Astrocyte of the cerebellum (primary cell): ENCODE measurements at places on chromosomes 11 and 22.

- no peak for DNase-seq
Observed at GRCh38 chr11:77821349-77821851, 456 bp downstream of the AAMDC start.

- DNase-seq, result no peak
Observed at GRCh38 chr11:57752954-57753353, 1.3 kb upstream of the BTBD18 start.

DNA sequence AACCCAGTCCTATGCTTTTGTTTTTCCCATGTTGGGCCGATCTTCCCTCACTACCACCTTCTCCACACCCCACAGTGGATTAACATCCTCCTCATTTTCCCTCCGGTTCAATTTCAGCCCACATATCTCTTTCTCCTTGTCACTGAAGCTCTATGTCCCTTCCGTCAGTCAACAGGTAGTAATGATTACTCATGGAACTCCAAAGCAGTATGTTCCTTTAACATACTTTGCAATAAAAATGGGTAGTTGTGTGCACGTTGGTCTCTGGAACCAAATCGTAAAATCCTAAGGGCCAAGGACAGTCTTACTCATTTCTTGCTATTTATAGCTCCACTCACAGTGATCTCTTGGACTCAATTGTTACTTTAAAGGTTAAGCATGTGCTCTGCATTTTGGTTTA lies 20.2 kb downstream of the AMOTL1 start:
- DNase-seq, result no peak

DNA sequence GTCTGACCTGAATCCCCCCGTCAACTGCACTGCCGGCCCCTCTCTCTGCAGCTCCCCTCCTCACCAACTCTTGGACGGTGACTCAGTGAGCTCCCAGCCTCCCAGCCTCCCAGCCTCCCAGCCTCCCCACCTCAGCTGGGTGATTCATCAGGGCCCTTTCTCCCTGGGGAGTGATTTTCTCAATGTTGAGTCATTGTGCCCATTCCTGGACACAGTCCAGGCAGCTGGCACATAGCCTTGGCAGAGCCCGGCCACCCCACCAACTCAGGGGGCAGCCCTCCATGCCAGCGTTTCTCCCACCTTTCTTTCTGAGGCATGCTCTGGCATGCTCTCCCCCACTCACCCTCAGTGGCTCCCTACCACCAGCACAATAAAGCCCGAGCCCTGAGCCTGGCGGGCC lies 30.7 kb downstream of the PDE2A start:
- DNase-seq, result no peak

DNA sequence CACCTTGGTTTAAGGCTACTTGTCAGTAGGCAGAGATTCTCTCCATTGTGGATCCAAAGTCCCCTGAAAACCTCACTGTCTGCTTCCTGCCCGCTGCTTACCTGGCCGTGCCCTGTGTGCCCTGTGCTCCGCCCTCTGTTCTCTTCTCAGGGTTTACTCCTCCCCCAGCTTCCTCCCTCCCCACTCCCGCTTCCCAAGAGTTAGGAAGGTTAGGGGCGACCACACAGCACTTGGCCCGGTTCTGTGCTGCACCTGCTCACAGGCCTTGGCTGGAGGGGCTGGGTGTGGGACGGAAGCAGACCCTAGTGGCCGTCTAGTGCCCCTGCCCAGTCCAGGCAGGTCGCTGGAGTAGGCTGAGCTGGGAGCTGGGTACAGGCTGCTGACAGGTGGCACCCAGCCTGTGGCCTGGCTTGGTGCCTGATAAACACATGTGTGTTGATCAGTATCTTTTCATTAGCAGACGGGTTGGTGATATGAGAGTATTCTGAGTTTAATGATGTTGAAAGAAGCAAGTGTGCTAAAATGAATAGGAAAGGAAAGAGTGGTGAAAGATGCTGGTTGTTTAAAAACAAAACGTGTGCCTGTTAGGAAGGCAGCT lies 40.5 kb downstream of the GRAMD4 start:
- DNase-seq, result no peak

DNA sequence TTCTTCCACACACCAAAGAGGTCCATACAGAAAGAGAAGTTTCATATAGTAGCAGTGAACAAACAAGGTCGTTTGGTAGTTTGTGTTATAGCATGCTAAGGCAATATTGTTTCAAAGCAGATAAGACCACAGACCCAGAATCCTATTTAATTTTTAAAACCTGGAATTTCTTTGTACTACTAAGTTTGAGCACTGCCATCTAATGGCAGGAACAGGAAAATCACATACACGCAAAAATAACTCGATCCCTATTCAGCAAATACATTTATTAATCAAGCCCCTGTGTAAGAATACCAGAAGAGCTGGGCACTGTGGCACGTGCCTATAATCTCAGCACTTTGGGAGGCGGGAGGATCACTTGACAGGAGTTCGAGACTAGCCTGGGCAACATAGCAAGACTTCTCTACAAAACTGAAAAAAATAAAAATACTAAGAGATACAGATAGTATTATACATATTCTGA lies 2.9 kb upstream of the BTBD10 start:
- DNase-seq, result no peak

GRCh38 chr11:40388097-40388818 lies 1071.2 kb downstream of the LRRC4C start:
- no peak for DNase-seq

DNA sequence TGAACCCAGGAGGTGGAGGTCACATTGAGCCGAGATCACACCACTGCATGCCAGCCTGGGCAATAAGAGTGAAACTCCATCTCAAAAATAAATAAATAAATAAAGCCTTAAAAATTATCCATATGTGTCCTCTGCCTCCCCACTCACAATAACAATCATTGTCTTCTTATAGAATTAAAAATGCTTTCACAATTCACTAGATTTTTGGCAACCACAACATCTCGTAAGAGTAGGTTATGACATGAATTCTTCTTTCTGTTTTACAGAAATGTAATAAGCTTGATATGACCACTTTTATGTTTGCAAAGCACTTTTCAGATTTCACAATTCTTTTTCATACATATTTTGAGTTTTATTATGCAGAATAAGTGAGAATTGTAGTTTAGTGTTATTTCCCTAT lies 54.5 kb upstream of the HSPA8 start:
- no peak for DNase-seq

GRCh38 chr11:1501421-1502167 lies 15.0 kb upstream of the MOB2 start:
- DNase-seq, result no peak

DNA sequence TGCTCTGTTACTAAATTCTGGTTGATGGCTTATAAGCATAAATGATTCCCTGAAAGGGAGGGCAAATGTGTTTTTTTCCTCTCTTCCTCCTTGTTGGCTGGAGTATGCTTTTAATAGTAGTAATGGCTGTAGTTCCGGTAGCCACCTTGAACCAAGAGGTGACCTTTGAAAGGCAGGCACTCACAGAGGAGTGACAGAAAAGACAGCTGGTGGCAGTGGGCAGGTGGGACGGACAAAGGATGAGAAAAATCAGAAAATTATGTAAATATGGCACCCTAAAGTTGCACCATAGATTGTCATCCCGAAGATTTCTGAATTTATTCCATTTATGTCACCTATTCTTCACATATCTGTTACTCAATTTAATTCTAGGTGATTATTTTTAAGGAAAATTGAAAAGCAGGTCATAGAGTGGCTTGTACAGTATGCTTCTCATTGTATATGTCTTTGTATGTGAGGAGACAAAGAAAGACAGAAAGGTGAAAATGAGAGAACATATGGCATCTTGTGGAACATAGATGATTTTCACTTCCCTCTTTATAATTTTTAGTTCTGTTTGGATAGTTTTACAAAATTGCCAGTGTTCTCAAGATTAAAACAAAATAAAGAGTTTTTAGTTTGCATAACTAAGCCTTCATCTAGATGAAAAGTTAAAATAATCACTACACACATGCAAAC lies 17.0 kb downstream of the CASP12 start:
- no peak for DNase-seq

GRCh38 chr11:71466358-71466757 lies 13.4 kb downstream of the NADSYN1 start:
- DNase-seq, result no peak

DNA sequence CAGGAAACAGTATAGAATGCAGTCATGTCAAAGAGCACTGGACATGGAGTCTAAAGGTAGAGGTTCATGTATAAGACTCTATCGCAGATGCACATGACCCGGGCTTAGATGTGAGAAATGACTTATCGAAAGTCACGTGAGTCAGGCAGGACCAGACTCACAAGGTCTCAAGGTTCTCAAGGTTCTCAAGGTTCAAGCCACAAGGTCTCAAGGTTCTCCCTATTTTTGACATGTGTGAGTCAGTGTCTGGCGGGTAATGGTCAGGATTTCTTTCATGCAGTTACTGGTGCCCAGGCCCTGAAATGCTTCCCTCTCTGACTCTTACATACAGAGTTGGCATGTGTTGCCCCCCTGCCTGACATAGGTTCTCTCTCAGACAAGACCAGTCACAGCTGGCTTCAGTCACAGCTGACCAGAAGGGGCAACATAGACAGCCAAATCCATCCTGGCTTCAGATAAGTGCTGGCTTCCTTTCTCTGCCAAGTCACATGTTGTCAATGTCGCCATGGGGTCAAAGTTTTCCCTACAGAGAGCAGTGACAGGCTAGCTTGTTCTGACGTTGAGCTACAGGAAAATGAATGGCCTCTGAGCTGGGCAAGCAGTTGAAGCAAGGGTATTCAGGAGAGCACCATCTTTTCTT lies 10.1 kb downstream of the CSRP3 start:
- no peak for DNase-seq

DNA sequence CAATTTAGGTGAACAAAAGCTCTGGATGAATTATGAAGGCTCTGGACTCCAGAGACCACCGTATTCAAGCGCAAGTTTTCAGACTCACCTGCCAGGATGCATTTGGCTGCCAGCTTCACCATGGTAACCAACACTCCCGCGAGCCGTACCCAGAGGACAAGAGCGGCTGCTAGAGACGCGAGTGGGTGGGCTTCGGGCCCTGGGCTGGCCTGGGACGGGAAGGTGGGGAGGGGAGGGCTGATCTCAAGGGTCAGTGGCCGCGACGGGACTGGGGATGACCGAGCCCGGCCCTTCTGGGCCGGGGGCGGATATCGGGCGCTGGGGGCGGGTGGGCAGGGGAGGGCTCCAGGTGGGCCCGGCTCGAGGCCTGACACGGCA lies 344 bp downstream of the IFT27 start:
- DNase-seq, result no peak

DNA sequence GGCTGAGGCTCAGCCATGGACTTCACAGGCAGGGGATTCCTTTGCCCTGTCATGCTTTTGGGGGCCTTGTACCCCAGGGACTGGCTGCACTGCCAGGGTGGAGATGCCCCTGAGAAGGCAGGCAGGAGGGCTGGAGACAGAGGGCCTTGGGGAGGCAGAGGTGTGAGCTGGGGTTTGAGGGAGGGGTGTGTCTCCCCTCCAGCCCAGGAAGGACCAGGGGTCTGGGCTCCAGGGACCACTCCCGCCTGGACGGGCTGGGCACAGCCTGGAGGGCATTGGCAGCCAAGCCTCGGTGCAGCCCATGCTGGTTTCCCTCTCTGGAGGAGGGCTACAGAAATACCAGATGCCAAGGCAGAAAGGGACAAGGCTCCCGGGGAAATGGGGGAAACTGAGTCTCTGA lies 19.5 kb downstream of the OTUB1 start:
- DNase-seq, result no peak

DNA sequence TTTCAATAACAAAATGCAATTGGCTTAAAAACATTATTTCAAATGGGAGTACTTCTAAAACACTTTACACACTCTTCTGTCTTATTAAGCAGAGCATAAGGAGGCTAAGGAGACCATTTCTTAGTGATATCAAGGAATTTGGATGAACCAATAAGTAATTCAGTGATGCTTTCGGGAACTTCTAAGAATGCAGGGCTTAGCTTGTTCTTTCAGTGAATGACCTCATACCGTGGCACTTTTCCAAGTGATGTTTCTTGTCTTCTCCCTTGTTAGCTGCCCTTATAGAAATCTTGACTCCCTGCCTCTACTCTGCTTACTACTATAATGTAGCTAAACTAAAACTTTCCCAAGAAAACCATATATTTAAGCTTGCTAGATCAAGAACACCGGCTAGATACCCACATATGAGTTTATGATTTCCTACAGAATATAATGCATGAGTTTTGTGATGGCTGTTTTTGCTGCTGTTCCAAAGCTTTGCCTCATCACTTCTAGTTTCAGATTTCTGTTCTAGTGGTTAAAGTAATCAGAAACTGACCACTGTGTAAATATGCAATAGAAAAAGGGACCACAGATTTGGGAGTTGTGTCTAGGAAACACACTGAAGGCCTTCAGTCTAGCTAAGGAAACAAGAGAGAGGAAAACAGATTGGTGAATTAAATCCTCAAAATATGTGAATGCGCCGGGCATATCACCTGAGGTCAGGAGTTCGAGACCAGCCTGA lies 37.5 kb upstream of the STK33 start:
- peak; percentile 67 for DNase-seq

- no peak for DNase-seq
Observed at GRCh38 chr11:11252403-11252802, 100.6 kb downstream of the CSNK2A3 start.

DNA sequence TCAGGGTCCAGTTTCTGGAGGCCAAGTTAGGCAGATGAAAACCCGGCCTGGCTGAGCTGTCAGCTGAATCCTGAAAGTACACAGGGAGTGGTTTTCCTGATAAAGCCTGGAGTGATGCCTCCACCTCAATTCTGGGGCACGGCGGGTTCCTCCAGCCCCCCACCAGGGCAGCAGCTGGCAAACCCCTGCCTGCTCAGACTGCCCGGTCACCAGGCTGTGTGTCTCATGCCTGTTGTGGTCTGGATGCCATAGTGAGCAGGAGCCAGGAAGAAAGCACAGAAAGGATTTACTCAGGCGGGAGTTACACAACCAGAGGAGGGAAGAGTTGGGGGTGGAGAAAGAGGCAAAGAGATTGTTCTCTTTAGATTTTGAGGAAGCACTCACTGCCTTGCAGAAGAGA lies 119.9 kb upstream of the RASSF10 start:
- DNase-seq, result no peak

GRCh38 chr11:2564008-2564530 lies 119.3 kb downstream of the KCNQ1 start:
- no peak for DNase-seq

GRCh38 chr11:13040969-13041561 lies 31.9 kb downstream of the RASSF10 start:
- no peak for DNase-seq

- DNase-seq, result no peak
Observed at GRCh38 chr11:70046089-70046488, 32.0 kb upstream of the ANO1 start.

GRCh38 chr11:103946793-103947545 lies 89.5 kb upstream of the DDI1 start:
- DNase-seq, result no peak
